Cortex of kidney (tissue), 1 donor: ENCODE measurements at places on chromosomes 13 and 19.

DNA sequence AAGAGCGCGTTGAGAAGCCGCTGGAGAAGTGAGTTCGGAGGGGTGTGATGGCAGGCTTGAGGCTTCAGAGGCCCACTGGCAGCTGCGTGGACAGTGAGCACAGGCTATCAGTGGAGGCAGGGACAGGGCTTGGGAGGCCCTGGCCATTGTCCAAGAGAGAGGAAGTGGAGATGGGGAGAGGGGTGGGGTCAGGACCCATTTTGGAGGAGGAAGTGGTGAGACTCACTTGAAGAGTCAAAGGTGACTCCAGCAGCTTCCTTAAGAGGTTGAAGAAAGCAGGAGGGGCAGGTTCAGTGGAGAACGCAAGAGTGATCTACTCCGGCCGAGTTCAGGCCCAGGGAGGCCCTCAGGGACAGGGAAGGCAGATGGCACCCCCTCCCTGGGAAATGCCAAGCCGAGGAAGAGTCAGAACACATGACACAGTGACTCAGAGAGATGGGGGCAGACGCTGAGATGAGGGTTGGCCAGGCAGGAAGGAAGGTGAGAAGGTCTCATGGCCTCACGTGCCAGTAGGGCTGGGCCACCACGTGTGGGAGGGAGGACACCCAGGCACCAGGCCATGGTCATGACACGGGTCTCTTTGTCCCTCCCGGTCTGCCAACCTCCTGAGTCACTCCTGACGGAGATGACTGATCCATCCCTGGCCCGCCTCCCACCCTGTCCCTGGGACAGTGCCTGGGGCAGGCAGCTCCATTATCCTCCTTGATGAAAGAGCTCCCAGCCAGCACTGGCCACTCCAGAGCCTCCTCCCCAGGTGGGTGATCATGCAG, 10.1 kb upstream of the CD22 start:
- no peak for DNase-seq

DNA sequence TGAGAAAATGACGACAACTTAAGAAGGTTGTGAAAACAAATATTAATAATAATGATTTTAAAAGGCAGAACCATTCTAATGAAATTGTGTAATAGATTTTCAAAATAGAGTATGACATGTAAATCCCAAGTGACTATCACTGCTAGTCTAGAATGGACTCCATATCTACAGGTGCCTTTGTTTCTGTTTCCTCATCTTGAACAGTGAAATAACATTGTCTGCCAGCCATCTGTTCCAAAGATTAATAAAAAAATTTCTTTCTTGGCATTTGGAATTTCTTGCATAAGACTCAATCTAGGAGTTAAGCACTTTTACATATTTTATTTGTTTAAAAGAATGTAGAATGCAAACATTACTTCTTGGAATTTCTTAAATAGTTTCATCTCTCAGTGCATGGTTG, 520.1 kb upstream of the ARGLU1 start:
- DNase-seq: no peak

GRCh38 chr19:49409441-49410029, 13.7 kb downstream of the PTH2 start:
- DNase-seq: no peak

- no peak for DNase-seq
Measured at GRCh38 chr13:31431722-31432137, 232.0 kb downstream of the B3GLCT start.

- no peak for DNase-seq
Measured at GRCh38 chr19:2719920-2720776, 1.0 kb downstream of the DIRAS1 start.

DNA sequence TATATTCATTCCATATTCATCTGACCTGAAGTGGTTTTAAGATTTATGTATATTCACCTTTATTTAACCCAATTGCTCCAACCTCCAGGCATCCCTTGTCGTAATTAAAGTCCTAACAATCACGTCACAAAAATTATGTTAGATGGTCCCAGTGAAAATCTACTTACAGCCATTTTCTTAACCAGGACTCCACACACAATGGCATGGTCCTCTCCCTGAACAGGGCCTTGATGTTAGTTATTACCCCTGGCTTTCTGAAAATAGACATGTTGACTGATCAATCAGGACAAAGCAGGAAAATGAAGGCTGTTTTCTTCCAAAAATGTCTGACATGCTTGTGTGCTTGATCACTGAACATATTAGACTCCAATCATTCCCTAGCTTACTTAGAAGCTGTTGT, 542.7 kb upstream of the SLITRK5 start:
- DNase-seq: no peak

- no peak for DNase-seq
Measured at GRCh38 chr13:113365971-113366588, 2.1 kb upstream of the GRTP1 start.

DNA sequence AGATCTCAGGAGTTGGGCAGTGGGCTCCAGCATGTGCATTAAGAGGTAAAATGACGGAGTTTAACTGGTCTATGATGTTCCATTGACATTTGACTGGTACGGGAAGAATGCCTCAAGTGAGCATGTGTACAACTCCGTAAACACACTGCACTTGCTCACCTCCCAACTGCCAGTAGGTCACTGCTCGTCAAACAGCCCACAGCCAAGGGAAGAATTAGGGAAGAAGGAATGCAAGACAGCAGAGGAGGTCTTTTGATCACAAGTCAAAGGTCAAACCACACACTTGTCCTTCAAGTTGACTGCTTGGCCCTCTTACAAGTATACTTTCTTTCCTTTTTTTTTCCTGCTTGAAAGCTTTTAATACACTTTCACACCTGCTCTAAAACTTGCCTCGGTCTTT, 236.7 kb downstream of the B3GLCT start:
- DNase-seq: no peak

DNA sequence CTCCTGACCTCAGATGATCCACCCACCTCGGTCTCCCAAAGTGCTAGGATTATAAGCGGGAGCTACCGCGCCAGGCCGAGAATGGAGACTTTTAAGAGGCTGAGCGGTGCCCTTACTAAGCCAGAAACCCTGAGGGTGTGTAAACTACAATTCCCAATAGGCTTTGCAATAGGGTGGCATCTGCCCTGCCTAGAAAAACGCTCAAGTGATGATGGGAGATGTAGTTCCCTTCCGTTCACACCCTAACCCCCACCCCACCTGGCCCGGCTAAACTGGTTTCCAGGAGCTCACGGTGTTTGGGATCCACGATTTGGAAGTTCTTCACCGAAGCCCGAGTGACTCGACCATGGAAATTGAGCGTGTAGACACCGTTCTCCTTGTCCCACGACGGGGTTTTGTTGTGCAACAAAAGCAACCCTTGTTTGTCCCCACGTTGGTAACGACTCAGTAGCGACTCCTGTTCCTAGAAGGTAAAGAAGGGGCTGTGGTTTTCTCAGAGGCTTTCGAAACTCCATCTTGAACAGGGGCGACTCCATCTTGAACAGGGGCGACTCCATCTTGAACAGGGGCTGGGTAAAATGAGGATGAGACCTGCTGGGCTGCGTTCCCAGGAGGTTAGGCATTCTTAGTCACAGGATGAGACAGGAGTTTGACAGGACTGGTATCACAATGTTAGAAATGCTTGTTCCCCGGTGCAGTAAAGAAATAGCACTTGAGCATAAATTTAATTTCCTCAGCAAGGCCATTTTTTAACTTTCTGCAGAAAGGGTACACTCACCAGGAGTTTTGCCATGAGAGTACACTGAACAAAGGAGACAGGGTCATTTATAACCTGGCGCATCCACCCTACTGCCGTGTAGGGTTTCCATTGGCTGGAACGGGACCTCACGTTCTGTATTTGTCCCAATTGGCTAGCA, 9.8 kb downstream of the PPP1R15A start:
- no peak for DNase-seq

DNA sequence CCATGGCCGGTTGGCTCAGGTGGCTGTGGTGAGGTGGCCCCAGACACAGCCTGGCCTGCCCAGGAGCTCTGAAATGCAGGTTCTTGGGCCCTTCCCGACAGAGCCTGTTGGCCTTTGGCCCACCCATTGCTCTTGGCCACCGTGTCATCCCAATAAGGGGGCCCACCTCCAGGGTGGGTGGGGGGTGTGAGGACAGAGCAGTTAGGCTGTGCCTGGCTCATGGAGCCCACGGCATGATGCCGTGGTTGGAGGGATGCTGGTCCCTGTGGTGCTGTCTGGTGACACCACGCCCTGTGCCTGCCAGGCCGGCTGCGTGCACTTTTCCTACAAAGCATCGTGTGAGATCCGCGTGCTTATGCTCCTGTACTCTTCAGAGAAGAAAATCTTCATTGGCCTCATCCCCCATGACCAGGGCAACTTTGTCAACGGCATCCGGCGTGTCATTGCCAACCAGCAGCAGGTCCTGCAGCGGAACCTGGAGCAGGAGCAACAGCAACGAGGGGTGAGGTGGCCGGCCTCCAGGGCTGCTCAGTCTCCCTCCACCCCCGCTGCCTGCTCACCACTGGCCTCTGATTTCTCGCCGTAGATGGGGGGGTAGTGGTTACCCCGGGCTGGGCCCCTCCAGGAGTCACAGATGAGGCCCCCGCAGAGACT, 7.6 kb downstream of the PNKP start:
- no peak for DNase-seq

DNA sequence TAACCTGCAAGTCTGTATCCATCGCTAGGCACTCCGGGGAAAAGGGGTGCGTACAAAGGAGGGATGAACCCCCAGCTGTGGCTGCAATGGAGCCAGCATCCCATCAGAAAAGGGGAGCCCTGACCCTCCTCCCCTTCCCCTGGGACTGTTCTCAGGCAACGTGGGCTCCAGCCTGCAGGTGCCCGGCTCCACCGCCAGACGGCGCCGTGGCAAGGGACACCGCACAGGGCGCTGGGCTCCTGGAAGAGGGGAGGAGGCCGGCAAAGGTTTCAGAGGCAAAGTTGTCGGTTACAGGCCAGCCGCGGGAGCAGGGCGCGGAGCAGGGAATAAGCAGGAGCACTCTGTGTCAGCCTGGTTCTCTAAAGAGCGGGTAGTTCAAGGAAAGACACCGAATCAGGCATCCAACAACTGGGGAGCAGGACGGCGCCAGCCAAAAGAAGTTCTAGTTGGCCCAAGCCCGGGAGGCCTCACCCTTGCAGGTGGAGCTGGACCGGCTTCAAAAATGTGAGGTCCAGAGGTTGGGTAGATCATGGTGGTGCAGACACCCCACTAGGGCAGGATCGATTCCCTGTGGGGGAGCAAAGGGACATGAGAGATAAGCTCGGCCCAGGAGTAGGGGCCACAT, 53.0 kb upstream of the ATP12A start:
- DNase-seq: no peak

DNA sequence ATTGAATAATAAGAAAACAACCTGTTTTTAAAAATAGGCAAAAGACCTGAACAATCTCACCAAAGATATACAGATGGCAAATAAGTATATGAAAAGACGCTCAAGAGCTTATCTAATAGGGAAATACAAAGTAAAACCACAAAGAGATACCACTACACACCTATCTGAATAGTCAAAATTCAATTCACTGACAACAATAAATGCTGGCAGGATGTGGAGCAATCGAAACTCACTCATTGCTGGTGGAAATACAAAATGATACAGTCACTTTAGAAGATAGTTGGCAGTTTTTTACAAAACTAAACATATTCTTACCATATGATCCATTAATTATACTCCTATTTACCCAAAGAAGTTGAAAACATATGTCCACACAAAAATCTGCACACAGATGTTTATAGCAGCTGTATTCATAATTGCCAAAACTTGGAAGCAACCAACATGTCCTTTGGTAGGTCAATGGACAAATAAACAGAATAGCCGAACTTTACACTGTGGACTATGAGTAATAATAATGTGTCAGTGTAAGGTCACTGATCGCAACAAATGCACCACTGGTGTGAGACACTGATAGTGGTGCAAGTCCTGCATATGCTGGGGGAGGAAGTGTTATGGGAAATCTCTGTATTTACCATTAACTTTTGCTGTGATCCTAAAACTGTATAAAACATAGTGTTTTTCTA, 20.8 kb downstream of the ZC3H13 start:
- no peak for DNase-seq

GRCh38 chr19:5188548-5189317, 151.9 kb downstream of the PTPRS start:
- no peak for DNase-seq

GRCh38 chr13:32362574-32362973, 47.3 kb downstream of the BRCA2 start:
- DNase-seq: no peak

- DNase-seq: no peak
Measured at GRCh38 chr13:90375851-90376250, 971.6 kb upstream of the MIR17HG start.

DNA sequence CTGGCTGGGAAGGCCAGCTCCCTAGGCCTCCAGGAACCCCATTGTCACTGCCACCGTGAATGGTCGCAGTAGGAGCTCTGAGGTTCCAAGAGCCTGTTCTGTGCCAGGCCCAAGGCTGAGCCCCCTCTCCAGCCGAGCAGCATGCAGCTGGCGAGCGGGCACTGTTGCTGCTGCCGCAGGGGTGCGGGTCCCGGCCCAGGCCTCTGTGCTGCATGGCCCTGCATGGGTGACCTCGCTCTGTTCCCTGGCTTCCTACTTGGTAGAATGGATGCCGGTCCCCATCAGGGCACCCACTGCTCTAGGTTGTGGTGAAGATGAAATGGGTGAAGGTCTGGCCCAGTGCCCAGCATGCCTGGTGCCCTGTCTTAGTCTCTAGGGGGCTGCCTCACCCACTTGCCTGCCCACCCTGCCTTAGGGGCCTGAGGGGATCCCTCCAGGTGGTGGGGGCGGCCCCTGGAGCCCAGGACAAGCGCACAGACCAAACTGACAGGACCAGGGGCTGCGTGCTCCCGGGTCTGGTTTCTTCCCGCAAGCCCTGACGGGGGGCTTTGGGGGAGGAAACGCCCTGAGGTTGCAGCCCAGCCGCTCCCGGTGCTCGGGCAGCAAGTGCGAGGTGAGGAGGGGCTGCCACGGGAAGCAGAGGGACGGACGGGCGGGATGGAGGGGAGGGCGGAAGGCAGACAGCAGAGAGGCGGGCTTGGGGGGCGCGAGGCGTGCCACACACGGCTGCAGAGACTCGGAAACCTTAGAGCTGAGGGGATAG, 8.7 kb upstream of the UQCR11 start:
- no peak for DNase-seq

GRCh38 chr19:56748378-56748777, 76.8 kb upstream of the ZNF835 start:
- no peak for DNase-seq

DNA sequence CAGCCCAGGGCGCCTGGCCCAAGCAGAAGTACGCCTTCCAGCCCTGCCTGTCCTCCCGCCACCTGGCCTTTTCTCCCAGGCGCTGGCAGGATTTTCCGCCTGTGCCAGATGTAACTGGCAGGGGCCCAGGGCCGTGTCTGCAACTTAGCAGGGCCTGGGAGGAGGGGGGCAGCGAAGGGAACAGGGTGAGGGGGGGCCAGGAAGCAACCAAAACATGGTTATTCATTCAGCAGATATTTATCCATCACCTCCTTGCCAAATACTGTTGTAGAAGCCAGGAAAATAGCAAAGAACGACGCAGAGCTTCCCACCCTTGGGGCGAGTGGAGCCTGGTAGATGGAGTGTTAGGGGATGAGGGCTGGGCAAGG, 5.6 kb downstream of the TLE6 start:
- no peak for DNase-seq

DNA sequence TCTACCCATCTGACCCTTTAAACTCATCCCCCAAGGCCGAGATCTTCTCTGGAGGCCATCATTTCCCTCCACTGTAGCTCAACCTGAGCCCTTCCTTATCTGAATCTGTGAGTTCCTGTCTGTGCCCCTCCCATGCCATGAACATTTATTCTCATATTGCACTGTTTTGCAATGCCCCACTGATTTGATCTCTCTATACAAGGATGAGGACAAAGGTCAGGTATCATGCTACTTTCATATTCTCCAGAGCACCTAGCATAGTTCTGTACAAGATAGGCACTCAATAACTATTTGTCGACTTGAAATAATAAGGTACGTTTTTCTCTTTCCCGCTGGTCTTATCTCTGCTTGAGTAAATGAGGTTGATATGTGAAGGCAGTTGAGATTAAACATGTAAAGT, 135.5 kb downstream of the KLF5 start:
- DNase-seq: no peak

GRCh38 chr13:66154354-66154753, 1075.8 kb downstream of the PCDH9 start:
- DNase-seq: no peak
